ENCODE measurements at places on chromosomes 13 and 19. TPM values are rescaled to one million over a fixed set of nuclear protein-coding genes. Genes with fewer than 3 reads are reported as not detected.

Gene PODNL1
- total RNA-seq: 0.66 TPM

Gene EXOC3L2
- 6.9 TPM for total RNA-seq

Gene FGF14
- under 0.01 TPM for total RNA-seq

Gene FGF21
- not detected for total RNA-seq

Gene MAB21L1
- not detected for total RNA-seq

Gene LRP3
- 23.3 TPM for total RNA-seq

Gene FUT1
- 14.8 TPM for total RNA-seq

Gene FCGBP
- total RNA-seq: 24.1 TPM

Gene SMAD9
- 1.6 TPM for total RNA-seq

Gene ATP4A
- total RNA-seq: 8.2 TPM

Gene PSPN
- total RNA-seq: 0.52 TPM

Gene GRIN2D
- total RNA-seq: 0.26 TPM

DNA sequence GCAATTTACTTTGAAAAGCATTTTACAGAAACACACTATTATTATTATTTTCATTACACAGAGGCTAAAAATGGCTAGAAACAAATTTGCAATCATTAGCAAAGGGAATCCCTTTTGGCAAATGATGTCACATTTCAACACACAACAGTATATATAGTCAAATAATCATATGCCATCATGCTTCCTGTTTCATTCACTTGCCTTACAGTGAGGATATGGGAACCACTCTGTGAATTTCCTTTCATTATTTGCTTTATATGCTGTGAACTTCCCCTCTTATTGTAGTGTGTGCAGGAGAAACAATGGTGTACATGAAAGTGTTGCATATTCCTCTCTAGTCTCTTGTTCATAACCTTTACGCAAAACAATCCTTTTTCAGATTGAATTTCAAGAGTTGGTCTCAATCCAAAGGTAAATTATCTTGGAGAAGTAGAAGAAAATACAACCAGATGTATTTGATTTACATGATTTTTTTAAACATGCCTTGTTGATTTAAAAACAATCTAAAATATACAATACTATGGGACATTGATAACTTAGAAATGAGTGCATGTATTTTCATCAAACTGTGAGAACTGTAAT is 657.3 kb downstream of the EFNB2 start:
- DNase-seq: no peak

GRCh38 chr13:114096031-114096485 is 36.4 kb downstream of the RASA3 start:
- DNase-seq: no peak

DNA sequence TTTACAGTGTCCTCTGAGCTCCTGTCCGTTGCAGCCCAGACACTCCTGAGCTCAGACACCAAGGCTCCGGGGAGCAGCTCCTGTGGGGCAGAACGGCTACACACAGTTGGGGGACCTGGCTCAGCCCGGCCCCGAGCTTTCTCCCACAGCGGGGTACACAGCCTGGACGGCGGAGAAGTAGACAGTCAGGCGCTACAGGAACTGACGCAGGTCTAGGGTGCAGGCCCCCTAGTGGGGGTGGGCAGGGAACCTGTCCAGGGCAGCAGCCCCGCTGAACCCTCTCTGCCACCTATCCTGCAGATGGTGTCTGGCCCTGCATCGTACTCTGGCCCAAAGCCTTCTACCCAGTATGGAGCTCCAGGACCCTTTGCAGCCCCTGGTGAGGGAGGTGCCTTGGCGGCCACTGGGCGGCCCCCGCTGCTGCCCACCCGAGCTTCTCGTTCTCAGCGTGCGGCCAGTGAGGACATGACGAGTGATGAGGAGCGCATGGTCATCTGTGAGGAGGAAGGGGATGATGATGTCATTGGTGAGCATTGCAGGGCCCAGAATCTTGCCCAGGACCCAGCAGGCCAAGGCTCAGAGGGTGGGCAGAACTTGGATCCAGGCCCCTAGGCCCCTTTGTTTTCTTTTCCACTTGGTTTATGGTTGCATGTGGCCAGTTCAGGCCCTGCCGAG is 12.9 kb upstream of the PRR19 start:
- no peak for DNase-seq

DNA sequence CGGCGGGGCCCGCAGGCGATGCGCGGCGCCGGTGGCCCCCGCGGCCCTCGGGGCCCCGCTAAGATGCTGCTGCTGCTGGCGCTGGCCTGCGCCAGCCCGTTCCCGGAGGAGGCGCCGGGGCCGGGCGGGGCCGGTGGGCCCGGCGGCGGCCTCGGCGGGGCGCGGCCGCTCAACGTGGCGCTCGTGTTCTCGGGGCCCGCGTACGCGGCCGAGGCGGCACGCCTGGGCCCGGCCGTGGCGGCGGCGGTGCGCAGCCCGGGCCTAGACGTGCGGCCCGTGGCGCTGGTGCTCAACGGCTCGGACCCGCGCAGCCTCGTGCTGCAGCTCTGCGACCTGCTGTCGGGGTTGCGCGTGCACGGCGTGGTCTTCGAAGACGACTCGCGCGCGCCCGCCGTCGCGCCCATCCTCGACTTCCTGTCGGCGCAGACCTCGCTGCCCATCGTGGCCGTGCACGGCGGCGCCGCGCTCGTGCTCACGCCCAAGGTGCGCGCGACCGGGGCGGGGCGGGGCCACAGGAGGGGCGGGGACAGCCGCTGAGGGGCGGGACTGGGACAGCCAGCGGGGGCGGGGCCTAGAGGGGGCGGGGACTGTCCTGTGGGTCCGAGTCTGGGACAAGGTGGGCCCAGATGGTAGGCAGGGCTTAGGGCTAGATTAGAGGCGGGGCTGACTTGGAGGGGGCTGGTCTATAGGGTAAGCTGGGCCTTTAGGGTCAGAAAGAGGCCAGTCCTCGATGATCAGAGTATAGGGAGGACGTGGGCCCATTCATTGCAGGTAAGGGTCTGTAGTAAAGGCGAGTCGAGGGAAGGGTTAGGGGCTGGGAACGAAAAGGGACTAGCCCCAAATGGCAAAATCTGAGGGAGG is 5.1 kb downstream of the GRIN2D start:
- peak; percentile 55 for DNase-seq

- DNase-seq: no peak
Observed at GRCh38 chr13:49759503-49759902, 33.0 kb downstream of the KPNA3 start.

- no peak for DNase-seq
Observed at GRCh38 chr19:1016647-1017114, 4.2 kb downstream of the TMEM259 start.

GRCh38 chr13:59474696-59475095 is 689.0 kb downstream of the DIAPH3 start:
- DNase-seq: no peak

- DNase-seq: no peak
Observed at GRCh38 chr13:37270226-37271001, 164.9 kb upstream of the CSNK1A1L start.

DNA sequence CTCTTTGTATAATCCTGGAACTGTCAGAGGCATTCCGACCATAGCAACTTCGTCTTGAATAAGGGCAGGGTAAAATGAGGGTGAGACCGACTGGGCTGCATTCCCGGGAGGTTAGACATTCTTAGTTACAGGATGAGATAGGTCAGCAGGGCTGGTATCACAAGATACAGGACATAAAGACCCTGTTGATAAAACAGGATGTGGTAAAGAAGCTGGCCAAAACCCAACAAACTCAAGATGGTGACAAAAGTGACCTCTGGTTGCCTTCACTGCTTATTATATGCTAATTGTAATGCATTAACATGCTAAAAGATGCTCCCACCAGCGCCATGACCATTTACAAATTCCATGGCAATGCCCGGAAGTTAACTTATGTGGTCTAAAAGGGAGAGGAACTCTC is 27.7 kb upstream of the MBNL2 start:
- no peak for DNase-seq

DNA sequence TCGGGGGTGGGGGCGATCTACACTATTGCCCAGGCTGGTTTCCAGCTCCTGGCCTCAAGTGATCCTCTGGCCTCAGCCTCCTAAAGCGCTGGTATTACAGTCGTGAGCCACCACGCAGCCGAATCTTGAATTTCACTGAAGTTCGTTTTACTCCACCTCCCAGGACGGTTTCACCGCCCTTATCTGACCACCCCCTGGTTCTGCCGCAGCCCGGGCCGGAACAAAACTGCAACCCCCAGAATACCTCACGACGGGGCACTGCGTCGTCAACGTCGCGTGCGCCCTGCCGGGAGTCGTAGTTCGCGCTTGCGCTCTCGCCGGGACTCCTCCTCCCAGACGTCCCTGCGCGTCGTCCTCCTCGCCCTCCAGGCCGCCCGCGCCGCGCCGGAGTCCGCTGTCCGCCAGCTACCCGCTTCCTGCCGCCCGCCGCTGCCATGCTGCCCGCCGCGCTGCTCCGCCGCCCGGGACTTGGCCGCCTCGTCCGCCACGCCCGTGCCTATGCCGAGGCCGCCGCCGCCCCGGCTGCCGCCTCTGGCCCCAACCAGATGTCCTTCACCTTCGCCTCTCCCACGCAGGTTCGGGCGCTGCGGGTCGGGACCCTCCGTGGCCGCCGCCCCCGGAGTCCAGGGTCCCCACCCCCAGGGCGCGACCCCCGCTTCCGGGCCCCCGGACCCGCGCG is at the start of gene ATP5F1D:
TSS of gene ATP5F1D (plus strand) at position 335 of the 679 bp plus-strand sequence. CDS start at position 435, 100 bp downstream.
- peak; percentile 95 for DNase-seq

GRCh38 chr13:62137629-62138405 is 722.2 kb upstream of the PCDH20 start:
- no peak for DNase-seq

DNA sequence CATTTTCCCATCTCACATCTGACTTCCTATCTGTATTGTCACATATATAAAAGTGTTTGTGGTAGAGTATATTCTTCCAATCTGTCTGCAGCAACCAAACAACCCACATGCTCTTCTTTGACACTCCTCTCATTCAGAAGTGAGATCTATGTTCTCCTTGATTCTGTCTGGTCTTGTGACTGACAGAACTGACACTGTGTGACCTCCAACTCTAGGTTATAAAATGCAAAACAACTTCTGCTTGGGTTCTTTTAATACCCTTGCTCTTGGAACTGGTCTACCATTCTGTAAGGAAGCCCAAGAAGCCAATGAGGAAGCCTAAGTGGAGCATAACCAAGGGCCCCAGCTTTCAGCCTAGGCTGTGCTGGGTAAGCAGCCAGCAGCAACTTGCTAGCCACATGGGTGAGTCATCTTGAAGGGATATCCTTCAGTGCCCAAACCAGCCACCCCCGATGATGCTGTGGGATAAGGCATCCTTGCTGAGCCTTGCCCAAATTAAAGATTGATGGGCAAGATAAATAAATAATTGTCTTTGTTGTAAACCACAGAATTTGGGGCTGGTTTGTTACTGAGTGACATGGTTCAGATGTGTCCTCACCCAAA is 18.4 kb upstream of the ITM2B start:
- DNase-seq: no peak

GRCh38 chr19:5075597-5075996 is 106.7 kb downstream of the KDM4B start:
- DNase-seq: no peak

- no peak for DNase-seq
Observed at GRCh38 chr19:8321986-8322637, 816 bp downstream of the RPS28 start.

DNA sequence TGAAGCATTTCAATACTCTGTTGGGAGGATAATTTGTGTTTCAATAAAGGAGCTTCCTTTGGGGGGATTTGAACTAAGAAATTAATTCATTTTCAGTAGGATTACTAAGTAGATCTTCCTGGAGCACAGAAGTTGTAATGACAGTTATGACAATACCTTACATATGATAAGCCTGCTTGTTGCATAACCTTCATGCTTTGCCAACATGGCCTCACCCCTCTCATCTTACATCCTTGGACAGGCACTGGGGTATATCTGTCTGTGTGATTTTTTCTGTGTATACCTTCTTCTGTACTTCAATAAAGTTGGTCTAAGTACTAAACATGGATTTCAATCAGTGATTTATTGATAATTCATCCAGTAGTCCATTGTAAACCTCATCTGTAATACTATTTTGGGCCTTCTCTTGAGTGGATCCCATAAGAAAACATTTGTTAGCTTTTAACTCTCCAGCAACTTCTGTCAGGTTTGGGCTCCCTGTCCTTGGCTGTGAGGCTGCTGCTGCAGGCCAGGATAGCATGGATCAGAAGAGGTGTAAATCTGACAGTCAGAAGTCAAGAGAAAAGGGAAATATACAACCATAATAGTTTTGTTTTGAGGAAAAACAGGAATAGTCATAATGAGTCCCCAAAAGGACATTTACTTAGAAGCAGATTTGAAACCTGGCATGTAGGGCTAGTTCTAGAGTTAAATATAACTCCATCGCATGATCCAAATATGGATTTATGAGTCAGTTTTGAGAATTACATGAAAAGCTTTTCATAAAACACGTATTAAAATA is 422.2 kb downstream of the KLF5 start:
- no peak for DNase-seq

DNA sequence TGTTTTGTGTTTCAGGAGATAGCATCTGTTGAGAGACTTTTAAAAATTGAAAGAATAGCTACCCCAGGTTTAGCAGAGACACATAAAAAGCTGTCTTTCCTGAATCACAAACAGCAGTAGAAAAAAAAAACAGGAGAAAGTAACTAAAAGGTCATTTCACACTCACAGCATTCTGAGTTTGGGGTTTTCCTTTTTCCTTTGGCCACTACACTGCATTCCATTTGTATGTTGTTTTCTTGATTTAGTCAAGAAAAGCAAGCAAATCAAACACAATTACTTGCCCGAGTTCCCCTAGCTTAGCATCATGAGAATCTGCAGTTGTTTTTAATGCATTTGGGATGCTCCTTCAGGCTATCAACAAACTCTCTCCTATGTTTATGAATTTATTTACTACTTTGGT is 161.0 kb downstream of the KCTD12 start:
- no peak for DNase-seq

DNA sequence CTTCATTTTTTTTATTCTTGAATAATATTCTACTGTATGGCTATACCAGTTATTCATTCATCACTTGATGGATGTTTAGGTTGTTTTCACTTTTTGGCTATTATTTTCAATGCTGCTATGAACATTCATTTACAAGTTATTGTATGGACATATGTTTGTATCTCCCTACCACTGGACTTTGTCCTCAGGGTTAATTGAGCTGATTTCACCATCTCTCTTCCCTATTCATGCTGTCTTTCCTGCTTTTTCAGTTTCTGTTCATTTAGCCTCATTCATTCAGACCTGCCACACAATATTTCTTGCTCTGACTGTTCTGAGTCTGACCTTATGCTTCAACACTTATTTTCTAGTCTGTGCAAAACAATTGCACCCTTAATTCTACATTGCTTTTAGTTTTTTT is 12.3 kb upstream of the C1QTNF9B start:
- no peak for DNase-seq

DNA sequence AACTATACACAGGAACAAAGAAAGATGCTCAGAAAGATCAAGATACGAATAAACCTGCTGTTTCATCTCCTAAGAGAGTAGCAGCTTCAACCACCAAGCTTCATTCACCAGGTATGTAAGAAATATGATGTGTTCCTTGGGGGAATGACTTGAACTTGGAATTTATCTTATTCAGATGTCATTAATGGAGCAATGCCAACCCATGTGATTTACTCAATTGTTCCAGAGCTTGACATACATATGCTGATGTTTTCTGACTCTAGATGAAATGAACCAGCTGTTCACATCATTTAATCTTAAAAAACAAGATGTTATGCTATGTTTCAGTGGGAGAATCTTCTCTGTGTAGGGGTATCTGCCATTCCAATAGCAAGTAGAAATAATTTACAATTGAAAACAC is 270.9 kb downstream of the SLC7A1 start:
- no peak for DNase-seq

- no peak for DNase-seq
Observed at GRCh38 chr19:16496613-16496983, 404 bp downstream of the C19orf44 start.

- no peak for DNase-seq
Observed at GRCh38 chr19:41405776-41406175, 8.2 kb downstream of the BCKDHA start.
